GM13977 (cell line): ENCODE measurements at places on chromosomes 2 and 18.

GRCh38 chr2:1752751-1753150 is 8.4 kb upstream of the PXDN start:
- DNase-seq, result no peak

GRCh38 chr2:197705912-197706838 is 1.0 kb downstream of the MARS2 start:
- DNase-seq, result no peak

GRCh38 chr2:117330641-117331040 is 483.9 kb upstream of the DDX18 start:
- no peak for DNase-seq

DNA sequence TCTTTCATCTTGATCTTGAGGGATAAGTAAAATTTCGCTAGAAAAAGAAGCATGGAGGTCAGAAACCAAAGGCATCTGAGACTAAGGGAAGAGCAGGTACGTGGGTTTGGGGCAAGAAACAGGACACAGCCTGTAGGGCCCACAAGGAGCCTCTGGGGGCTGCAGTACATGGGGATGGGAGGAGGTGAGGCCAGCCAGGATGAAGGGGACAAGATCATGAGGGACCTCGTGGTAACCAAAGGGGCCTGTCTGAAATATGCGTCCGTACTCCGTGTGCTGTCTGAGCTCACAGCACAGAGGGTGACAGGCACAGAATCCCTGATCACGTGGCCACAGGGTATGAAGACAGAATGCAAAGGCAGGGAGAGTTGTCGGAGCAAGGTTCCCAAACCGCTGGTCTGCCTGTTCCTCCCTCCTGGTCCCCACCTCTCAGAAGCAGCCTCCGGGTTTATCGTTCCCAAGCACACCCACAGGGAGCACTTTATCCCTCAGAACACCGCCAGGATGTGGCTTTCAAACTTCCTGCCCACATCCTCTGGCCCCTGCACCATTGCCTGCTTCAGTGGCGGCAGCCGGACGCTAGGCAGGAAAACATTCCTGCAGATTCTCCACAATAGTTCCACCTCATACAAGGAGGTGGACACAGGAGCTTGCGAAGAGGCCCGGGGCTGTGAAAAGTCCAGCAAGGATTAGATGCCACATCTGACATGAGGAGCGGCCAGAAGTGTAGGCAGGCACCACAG is 12.0 kb downstream of the TMEM163 start:
- no peak for DNase-seq

- no peak for DNase-seq
These were observed 120.2 kb downstream of the XRCC5 start for GRCh38 chr2:216229277-216229914.

- no peak for DNase-seq
These were observed 87.2 kb downstream of the ASXL3 start for GRCh38 chr18:33665187-33665586.

DNA sequence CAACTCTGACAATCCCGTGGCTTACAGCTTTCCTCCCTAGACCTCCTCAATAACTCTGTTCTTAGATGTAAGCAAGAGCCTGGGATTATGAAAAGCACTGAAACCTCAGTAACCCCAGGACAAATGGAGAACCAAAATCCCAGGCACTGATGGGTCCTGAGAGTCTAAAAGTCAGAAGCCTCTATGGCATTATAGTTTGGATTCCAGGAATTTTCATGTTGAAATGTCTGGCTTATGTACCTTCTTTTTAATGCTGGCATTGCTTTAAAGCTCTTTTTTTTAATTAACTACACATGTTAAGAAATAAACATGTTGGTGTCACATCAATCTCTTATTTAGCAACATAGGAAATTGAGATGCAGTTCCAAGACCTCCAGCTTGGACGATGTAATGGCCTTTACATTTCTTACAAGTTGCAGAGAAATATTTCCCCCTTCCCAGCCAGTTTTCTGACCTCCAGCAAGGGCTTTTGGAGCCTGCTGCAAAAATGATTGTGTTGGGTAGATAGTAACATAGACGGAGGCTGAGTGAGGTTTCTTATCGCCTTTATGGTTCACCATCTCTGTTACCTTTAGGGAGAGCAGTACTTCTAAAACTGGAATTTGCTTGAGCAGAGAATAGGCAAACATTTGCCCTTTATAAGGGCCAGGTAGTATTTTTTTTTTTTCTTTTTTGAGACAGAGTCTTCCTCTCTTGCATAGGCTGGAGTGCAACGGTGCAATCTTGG is 84.8 kb upstream of the RASGRP3 start:
- no peak for DNase-seq

DNA sequence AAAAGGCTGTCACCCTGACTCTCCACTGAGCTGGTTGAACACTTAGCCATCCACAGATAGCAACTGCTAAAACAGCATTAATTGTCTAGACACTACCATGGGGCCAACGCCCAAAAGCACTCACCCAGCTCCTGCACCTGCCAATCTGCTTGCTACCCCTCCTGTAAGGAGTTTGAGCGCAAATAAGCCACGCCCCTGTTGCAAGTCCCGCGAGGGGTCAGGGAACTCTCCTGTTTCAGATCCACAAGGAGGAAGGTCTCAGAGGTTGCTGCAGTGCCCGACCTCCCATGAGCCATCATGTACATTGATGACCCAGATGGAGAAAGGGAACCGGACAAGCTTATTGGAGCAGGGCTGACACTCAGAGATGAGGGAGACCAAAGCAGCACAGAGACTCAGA is 106.8 kb downstream of the ZNF516 start:
- DNase-seq, result no peak

DNA sequence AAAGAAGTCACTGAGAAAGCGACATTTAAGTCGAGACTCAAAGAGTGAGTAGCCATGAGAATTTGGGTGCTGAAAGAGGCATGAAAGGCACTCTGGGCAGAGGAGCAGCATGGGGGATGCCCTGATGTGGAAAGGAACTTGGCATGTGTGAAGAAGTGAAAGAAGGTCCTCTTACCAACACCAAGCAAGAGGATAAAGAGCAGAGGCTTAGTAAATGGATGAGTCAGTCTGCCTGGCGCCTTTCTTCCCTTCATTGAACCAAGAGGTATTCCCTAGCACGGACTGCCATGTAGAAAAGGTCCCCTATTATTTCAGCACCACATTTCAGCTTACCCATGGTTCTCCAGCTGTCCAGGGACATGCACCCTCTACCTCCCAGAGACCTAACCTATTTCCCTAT is 221.1 kb upstream of the NRP2 start:
- DNase-seq, result no peak

DNA sequence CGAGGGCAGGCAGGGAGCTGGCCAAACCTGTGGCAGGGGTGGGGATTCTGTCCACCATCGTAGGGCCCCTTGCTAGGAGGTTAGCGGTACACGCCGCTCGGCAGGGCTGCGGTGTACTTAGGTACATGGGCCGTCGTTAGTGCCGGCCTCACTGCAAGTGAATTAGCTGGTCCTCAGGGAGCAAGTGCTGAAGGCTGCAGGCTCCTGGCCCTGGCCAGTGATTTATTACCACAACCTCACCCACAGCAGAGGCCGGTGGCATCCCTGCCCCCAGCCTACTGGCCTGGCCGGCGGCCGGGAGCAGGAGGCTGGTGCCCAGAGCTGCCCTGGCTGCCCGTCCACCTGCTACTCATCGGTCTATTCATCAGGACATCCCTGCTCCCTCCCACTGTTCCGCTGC is 19.6 kb upstream of the PTMA start:
- DNase-seq, result no peak

- DNase-seq, result no peak
These were observed 13.1 kb upstream of the ACTR3 start for GRCh38 chr2:113876503-113877387.

DNA sequence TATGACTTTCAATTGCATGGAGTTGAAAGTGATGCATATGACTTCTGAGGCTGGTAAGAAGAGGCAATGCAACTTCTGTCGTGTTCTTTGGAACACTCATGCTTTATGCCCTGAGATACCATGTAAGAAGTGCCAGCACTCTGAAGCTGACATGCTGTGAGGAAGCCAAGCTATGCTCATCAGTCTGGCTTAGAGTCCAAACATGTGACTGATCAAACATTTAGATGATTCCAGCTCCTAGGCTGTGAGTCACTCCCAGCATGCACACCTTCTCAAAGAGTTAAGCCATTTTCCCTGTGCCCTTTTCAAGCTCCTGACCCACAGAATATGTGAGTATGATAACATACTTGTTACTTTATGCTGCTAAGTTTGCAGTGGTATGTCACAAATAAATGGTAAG is 15.8 kb upstream of the VRK2 start:
- no peak for DNase-seq

GRCh38 chr18:7684357-7684756 is 117.2 kb downstream of the PTPRM start:
- DNase-seq, result no peak
